IMR-90 (cell line): ENCODE measurements at places on chromosomes 5 and 9.

DNA sequence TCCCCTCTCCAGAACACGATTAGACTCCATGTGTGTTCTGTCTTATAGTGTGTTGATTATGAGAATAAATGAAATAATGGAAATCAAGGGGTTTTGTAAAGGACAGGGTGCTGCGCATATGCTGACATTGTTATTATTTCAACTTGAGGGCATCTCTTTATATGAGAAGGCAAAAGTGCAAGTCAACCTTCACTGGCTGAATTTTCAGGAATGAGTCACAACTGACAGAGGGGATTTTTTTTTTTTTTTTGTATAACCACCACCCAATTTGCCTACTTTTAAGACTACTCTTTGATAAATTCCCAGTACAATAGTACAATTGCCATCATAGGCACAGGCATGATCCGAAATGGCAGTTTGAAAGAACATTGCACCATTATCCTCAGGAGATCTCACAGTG, 419.2 kb upstream of the NMUR2 start:
- DNase-seq, result no peak

DNA sequence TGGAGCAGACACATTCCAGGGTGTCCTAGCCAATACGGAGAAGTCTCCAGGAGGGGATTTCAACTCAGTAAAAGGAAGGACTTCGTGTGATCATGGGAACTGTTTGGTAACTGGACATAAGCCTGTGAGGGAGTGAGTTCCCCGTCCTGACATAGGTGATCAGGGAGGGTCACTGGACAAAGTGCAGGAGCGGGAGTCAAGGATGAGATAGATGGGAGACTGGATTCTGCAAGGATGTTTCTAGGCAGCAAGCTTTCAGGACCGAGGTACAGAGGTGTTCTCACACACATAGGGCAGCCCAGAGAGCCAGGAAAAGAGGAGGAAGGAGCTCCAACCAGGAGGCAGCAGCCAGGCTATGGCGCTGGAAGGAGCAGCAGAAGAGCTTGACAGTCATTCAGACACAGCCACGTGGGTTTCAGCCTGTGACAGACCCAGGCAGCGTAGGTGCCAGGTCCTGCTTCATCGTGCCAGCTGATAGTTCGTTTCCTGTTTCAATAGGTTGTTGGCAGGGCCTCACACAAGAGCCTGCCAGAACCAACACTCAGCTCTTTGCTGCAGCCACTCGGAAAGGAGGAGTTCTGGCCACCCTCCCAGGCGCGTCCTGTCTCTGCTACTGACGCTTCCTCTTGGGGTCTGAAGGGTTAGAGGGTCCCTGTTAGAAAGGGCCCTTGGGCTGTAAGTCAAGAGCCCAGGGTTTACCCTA, 84.1 kb downstream of the AMBP start:
- DNase-seq, result peak; percentile 67

DNA sequence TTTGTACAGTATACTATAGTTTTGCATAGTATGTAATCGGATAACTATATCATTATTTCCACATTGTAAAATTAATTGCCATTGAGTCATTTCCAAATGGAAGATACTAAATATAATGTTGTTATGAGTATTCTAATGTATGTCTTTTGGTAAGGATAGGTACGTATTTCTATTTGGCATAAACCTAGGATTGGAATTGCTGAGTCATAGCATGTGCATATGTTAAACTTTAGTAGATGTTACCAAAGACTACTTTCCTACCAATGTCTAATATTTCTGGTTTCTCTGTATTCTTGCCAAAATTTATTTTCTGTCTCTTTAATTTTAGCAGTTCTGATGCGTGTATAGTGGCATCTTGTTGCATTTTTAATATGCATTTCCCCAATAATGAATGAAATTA, 825.1 kb upstream of the ARRDC3 start:
- no peak for DNase-seq

DNA sequence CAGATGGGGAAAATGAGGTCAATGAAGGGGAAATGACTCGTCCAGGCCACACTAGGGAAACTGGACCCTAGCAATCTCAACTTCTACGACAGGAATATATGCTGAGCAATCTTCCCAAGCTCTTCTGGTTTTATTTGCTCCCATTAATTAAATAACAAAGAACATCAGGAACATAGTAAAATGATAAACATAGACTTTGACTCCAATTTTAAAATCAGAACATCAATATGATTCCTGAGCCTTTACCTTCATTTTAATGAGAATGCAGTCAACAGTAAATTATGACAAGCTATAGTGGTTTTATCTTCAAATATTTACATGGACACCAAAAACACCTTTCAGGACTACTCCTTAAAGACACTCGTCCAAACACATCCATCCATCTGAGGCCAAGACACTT, 74.2 kb upstream of the FRRS1L start:
- no peak for DNase-seq

GRCh38 chr5:67259548-67260215, 63.1 kb upstream of the CD180 start:
- no peak for DNase-seq

- peak; percentile 74 for DNase-seq
These were observed 73.2 kb downstream of the SH3PXD2B start for GRCh38 chr5:172380987-172381643.

DNA sequence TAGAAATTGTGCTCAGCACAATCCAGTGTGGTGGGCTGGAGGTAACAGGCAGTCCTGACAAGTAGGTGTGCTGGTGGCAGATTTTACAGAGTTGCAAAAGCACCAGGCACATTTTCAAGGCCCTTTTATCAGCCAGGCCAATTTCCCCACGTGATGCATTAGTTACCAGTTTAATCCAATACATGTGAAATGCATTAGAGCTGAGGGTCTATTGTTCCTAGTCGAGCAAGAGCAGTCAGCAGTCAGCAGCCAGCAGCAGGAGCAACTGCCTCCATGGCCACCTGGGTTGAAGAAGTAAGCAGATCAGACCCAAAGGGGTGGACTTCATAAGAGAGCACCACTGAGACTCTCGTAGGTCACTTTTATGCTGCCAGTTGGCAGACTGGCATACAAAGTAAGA, 76.7 kb downstream of the EPB41L4A start:
- no peak for DNase-seq
